ENCODE measurements at places on chromosomes 2 and 18.

DNA sequence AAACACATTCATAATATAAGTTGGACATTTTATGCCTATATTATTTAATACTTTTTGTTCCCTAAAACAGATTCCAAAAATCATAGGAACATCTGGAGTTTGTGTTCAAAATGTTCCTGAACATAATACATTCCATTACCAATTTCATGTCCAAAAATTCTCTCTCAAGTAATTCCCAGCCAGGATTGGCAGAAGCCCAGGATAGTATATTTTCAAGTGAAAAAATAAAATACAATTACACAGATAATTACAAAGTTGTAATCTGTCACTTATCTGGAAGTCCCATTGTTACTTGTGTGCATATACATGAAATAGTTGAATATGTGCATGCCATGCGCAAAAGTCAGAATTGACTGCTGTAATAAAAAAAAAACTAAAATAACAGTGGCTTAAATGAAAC is 5.2 kb upstream of the SCN7A start:
- no peak for DNase-seq

DNA sequence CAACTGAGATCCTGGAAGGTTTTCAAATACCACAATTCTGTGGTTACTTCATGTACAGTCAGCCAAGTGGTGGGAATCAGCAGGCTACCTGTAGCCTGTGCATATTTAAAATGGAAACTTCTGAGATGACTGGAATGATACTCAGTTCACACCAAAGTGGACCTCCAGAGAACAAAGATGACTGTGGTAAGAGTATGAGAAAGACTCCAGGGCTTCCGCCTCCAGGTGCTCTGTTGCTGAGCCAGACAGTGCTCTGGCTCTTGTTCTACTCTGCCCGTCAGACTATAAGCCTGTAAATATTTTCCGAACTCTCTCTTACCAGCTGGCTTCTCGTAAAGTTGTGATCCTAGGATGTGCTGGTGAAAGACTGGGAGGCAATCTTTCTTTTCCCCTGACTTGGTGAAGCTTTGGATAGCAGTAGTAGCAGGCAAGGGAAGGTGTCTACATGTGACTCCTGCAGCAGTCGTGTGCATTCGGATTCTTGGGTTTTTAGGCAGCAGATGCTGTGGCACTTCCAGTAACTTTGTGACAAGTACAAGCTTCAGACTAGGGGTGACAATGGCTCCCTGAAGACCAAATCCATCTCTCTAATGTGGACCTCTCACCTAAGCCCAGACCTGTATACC is 23.1 kb downstream of the ST3GAL5 start:
- no peak for DNase-seq

DNA sequence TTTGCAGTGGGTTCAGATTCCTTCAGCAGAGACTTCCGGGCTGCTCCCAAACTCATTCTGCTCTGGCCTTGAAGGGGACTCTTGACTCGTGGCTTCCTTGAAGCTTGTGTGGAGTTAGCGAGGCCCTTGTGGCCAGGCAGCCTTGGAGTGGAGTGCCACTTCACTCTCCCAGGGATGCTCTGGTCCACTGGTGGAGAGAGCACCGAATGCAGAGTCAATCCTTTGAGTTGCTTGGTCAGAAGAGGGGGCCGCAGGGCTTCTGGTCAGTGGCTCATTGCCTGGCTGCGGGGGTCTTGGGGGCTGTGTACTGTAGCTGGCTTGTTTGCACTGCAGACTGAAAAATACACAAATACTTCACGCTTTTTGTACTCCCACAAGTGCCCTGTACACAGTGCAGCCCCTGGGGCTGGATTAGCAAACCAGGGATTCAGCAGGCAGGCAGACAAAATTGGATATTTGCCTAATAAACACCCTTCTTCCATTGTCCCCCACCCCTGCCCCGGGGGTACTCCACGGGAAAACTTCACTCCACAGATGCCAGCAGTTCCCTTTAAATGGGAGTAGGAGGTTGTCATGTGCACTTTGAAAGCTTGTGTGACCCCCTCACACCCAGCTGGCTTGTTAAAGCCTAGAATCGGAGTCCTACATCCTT is 3.2 kb downstream of the GLI2 start:
- no peak for DNase-seq

DNA sequence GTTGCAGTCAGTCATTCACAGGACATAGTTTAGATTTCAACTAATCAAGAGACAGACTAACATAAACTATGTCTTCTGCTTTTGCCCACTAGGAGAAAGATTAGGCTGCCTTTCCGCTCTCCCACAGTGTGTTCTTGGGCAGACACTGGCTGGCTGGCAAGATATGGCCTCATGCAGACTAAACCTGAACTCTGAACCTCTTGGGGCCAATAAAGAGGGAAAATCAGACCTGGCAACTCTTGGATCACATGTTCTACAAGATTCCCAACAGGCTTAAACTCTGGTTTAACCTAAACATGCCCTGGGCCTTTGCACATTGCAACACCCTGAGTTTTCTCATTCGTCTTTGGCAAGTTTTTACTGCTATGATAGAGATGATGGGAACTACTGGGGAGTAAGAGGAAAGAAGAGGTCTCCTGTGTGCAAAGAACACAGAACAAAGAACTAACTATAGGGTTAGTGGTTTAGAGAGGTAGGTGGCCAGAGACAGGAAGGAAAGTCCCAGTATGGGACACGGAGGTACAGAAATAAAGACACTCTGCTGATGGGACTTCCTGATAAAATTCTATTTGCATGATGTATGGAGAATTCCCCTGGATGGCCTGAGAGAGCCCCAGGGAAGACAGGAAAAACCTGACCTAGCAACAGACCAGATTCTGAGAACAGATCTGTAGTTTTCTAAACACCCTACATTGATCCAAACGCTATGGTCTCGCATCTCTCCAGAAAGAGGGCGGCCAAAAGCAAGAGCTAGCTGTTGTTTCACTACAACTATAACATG is 2.0 kb upstream of the ATRAID start:
- no peak for DNase-seq

DNA sequence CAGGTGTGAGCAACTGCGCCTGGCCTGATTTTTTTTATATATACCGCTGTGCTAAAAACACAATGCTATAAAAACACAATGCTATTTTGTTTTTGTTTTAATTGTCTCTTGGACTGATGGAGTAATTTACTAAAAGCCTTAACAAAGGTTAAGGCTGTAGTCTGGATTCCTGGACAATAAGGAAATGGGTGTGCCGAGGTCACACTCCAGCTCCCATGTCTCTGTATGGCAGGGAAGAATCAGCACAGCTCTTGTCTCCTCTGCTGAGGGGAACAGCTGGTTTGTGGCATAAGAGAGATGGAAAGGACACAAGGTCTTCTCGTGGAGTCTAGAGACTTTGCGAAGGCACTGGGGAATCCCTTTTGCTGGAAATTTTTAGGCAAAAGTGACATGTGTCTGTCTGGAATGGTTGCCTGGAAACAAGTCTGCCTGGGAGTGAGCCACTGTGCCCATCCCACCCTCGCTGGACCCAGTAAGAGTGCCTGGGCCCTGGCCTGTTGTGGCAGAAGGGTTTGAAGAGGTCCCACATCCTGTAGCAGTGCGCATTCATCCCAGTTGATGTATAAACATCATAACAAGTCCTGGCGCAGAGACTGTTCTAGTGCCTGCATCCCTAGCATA is 73.1 kb downstream of the MAPK4 start:
- DNase-seq: no peak

DNA sequence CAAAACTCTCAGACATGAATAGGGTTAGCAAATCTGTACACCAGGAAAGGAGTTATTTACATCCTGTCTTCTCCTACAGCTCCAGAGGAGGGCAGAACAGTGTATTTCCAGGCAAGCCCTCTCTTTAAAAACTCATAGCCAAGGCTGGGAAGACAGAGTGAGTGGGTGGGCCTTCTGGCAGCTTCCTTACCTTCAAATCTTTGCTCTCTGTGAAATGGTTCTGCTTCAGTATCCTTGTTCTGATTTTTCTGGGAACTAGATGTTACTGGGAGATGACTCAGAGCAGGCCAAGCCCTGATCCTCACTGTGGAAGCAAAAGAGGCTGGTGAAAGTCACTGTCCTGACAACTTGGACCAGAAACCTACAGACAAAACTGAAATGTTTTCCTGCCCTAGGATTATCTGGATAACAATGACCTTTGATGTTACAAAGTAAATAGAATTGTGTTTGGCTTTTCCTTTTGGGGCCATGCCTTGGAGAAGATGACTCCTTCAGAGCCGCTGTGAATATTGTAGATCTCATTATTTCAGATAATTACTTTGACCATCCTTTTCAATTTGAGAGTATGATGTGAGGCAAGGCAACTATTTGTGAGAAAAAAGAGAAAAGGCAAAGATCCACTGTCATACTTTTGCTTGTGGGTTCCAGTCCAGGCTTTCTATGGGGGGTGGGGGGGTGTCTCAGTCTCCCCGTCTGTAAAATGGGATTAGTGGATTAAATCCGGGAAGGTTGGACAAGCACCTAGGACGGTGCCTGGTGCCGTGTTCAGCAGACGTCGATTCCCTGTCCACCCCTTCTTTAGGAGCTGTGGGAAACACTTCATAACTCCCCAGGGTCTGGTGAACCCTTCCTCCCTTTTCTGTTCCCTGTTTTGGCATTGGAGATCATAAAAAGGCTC is 644 bp upstream of the QPCT start:
- DNase-seq: no peak

DNA sequence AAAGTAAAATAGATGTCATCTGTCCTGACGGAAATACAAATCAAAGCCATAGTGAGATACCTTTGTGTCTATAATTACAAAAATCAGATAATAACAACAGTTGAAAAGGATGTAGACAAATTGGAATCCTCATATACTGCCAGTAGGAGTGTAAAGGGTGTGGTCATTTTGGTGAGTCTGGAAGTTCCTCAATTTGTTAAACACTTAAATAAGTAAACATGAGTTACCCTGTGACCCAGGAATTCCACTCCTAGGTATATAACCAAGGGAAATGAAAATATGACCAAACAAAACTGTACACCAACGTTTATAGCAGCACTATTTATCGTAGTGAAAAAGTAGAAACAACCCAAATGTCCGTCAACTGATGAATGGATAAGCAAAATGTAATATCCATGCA is 24.0 kb downstream of the R3HDM1 start:
- DNase-seq: no peak

- no peak for DNase-seq
These were observed 624.9 kb upstream of the CDH2 start for GRCh38 chr18:28801876-28802275.

DNA sequence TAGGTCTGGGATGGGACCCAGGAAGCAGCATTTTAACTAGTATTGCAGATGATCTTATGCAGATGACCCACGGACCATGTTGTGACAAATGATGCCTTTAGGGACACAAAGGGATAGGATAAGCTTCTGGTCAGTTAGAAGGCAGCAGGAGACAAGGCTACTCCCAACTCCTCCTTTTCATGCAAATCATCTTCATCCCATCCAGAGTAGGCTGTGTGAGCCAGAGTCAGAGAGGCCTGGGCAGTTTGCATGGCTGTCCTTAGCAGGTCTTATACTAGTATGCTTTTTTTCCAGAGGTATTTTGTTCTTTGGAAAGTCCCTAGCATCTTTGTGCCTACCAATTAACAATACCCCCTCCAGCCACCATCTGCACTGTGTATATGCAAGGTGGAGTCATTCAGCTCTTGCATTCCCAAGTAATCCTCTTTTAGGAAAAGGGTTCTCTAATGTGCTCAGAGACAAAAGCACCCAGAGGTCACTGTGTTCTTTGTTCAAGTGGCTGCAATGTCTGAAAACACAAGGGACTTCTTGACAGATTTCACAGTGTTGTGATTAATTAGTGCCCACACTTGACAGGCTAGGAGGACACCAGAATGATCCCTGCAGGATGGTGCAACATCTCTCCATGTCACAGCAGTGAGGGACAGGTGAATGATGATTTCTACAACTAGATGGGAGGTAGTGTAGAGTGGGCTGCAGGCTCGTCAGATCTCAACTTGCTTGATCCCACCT is 225.8 kb downstream of the NCKAP5 start:
- no peak for DNase-seq

GRCh38 chr2:172397148-172397834 is 30.1 kb upstream of the ITGA6 start:
- DNase-seq: no peak

DNA sequence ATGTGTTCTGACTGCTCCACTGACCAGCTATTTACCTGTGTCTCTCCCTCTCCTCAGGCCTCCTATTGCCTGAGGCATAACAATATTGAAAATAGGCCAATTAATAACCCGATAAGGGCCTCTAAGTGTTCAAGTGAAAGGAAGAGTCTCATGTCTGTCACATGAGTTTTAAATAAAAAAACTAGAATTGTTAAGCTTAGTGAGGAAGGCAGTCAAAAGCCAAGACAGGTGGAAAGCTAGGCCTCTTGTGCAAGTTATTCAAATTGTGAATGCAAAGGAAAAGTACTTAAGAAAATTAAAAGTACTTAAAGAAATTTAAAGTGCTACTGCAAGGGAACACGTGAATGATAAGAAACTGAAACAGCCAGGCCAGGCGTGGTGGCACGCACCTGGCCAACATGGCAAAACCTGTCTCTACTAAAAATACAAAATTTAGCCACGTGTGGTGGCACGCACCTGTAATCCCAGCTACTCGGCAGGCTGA is 44.9 kb upstream of the TAF4B start:
- DNase-seq: no peak

DNA sequence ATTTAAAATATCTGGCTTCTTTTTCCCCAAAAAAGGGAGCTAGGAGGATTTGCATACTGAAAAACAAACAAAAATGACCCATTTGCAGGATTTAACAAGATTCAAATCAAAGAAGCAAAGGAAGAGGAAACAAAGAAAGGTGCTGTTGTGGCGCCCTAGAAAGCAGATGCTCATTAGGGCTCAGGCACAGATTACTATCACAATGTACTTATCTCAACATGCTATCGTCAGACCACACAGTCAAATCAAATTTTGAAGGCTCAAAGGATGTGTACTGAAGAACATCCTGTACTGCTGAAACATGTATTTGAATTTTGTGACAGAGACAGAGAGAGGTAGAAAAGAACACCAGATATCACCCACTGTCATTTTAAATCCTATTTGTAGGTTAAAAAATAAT is 10.9 kb downstream of the RBMS1 start:
- DNase-seq: no peak

GRCh38 chr2:105858868-105859693 is 114.4 kb downstream of the NCK2 start:
- DNase-seq: no peak

GRCh38 chr2:102397209-102397608 is 25.8 kb upstream of the IL18RAP start:
- no peak for DNase-seq

- no peak for DNase-seq
These were observed 16.2 kb upstream of the MBD2 start for GRCh38 chr18:54240629-54241107.

DNA sequence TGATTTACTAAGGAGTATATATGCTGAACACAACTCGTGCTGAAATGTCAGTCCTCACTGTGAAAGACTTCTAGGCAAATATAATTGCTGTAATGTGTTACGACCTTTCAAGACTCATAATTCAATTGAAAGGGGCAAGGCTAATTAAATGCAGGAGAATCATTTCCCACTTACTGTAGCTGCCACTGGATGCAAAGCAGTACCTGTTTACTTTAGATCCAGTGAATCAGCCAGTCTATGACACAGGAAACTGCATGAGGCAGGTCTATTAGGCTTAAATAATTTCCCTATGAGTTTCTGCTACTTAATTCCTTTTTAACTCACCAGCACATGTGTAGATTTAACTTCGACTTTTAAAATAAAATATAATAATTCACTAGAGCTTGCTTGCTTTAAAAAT is 125.6 kb downstream of the CTNNA2 start:
- no peak for DNase-seq
